ENCODE measurements at places on chromosomes 5 and 9.

DNA sequence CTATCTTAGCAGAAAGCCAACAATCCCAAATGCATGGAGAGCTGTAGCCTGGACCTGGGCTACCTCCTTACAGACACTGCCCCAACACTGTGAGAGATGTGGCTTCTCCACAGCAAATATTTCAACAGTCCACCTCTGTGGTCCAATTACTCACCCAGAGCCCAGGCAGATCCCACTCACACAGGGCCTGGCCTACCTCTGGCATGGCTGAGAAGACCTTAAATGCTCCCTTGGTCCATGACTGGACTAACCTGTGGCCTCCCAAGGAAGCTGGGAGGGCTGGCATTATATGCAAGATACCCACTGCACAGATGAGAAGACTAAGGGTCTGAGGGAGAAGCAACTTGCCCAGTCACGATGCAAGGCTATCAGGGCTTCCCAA, 22.8 kb upstream of the SLC25A51 start:
- no peak for DNase-seq

GRCh38 chr9:133893191-133893994, 98.7 kb downstream of the VAV2 start:
- no peak for DNase-seq

DNA sequence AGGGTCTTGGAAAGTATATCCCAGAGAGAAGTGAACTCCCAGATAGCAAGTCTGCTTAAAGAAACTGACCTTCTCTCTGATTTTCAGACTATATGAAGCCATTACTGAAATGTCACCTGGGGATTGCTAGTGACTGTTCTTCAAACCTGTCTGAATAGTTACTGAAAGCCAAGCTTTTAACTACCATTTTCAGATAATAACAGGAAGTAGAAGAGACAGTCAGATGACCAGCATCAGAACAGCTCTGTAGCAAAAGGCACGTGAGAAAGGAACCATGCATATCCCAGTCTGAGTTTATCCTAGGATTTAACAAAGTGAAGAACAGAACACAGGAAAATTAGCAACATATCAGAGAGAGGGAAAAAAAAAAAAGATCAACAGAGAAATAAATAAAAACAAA, 74.9 kb upstream of the SELENOP start:
- no peak for DNase-seq

DNA sequence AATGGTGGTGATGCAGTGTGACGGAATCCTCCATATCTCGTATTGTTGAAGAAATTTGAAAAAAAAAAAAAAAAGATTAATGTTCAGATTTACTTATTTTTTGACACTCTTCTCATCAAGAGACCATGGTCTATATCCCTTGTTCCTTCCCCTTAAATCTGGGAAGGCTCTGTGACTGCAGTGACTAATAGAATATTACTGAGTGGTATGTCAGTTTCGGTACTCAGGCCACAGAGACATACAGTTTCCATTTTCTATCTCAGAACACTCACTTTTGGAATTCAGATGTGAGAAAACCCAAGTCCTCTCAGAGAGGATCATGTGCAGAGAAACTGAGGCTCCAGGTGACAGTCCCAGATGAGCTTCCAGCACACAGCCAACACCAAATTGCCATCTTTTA, 1193.5 kb downstream of the DTWD2 start:
- no peak for DNase-seq

DNA sequence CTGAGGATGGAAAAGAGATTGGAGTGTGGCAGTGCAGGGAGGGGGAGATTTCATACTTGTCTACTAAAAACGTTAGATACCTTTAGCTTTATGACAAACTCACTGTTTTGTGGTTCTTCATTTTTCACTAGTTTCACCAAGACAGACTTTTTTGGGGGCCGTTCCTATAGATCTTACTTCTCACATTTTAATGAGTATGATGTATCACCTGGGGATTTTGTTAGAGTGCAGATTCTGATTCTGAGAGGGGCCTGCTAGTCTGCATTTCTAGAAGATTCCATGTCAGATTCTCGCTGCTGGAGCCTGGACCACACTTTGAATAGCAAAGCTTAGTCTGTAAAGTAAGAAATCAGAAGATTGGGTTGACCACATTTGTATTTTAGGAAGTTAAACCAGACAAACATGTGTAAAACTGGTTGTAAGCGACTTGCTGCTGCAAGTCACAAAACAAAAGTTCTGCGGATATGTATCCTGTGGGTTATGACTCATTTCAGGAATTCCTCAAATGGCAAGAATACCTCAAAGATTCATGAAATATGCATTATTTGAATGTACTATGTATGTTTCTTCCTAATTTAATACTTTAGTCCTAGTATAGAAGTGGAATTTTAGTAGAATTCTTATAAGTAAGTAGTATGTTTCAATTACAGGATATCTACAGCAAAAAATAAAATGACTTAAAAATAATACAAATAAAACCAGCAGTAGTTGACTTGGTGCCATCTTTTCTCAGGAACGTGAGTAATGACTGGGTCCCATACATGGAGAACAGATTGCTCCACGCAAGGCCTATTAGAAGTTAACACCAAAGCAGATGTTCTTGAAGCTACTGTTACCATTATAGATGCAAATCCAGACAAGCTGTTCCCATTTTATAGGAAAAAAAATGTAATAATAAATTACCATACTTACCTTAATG, 27.8 kb downstream of the NFIL3 start:
- DNase-seq = no peak

GRCh38 chr9:4519604-4520003, 29.3 kb downstream of the SLC1A1 start:
- DNase-seq = no peak

Data from NCI-H1436 (cell line).